CD4-positive, alpha-beta T cell treated with Interleukin-4 for 1 hour (primary cell): ENCODE measurements at places on chromosomes 1 and 21.

GRCh38 chr1:5949085-5949760 lies 43.0 kb downstream of the NPHP4 start:
- no peak for DNase-seq

GRCh38 chr1:214570442-214570841 lies 19.0 kb upstream of the PTPN14 start:
- no peak for DNase-seq

DNA sequence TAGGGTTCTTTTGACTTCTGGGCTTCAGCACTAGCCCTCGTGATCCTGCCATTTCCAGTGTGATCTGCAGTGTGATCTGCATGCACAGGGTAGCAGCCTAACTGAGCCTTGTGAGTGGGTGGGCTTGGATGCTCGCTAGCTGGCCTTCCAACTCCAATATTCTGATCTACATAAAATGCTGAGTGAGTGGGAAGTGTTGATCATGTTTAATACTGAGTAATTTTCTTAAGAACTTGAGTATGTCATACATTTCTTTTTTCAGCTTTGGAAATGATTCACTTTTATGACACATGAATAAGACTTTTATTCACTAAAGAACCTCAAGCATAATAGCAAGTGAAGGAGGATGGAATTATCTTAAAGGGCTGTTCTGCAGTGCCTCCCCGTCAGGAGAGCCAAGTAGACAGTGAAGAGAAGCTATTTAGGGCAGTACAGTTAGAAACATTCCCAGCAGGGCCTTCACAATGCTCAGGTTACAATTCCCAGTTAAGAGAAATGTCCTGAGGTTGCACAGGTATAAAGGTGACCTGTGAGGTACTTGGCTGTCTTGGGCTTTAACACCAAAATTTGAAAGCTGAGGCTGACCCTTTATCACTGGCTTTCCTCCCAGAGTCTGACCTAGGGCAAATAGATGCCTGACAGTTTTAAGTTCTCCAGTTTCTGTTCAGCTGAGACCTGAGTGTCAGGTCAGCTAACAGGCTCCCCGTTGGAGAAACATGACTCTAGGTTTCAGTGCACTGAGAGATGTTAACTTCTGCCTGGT lies 29.1 kb upstream of the LRRC8C start:
- DNase-seq = peak; percentile 16

GRCh38 chr1:246297279-246298265 lies 209.5 kb downstream of the SMYD3 start:
- DNase-seq = no peak

GRCh38 chr1:152148051-152148450 lies 11.0 kb downstream of the RPTN start:
- DNase-seq = no peak

- DNase-seq = no peak
These were observed 6.6 kb upstream of the THRAP3 start for GRCh38 chr1:36217670-36218069.
